Stimulated activated naive CD8-positive, alpha-beta T cell treated with anti-CD3 and anti-CD28 coated beads, Interleukin-15, Interleukin-2, amounts not matched to agents 100 U/mL and 50 U/mL, for 24 hours (primary cell): ENCODE measurements at places on chromosomes 7 and 10.

GRCh38 chr7:23956772-23957576 lies 247.0 kb downstream of the STK31 start:
- no peak for DNase-seq

- no peak for DNase-seq
These were observed 882 bp downstream of the IRF5 start for GRCh38 chr7:128938544-128939074.

GRCh38 chr10:112775892-112776674 lies 174.0 kb upstream of the TCF7L2 start:
- no peak for DNase-seq

- peak; percentile 19 for DNase-seq
These were observed 526 bp downstream of the CH25H start for GRCh38 chr10:89206402-89207180.

GRCh38 chr7:135774284-135774683 lies 25.7 kb upstream of the FAM180A start:
- no peak for DNase-seq

GRCh38 chr10:85580585-85580984 lies 786.0 kb downstream of the GRID1 start:
- DNase-seq, result no peak

GRCh38 chr10:11863353-11864109 lies 40.4 kb downstream of the PROSER2 start:
- DNase-seq, result peak; percentile 53

DNA sequence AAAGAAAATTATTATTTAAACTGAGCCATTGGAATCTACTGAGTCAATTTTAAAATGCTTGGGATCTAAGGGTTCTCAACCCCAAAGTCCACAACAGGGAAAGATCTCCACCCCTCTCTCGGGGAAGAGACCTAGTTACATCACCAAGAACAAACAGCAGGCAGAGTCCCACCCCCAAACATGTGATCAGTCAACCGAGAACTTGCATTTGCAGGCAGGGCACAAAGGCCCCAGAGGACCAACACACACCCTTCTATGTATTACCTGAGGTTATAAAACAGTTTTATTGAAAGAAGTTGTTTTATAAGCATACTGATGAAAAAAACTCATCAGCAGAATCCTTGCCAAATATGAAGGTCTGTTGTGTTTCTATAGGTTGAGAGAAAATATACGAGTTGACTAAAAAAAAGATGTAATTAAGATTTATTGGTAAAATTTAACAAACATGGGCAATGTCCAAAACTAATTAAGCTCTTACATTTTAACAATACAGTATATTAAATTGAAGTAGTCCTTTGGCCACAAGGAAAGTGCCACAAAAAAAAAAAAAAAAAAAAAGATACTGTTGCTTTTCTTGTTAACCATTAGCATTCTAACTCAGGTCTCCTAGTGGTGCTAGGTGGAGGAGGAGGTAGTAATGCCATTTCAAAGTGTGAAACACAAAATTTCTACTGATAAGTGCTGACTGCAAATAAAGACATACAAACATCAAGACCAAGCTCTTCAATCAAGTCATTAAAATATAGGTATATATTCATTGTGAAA lies 975 bp upstream of the USP54 start:
- peak; percentile 9 for DNase-seq

DNA sequence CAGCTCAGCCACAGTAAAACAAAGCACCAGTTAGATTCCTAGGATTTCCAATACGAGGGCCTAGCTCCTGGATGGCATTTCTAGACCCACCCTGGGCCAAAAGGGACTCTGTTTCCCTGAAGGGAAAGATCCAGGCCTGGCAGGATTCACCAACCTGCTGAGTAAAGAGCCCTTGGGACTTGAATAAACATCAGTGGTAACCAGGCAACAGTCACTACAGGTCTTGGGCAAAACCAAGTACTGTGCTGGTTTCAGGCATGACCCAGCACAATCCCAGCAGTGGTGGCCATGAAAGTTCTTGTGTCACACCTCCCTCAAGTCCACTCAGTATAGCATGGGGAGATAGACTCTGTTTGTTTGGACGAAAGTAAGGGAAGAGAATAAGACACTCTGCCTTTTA lies 31.0 kb upstream of the STARD3NL start:
- no peak for DNase-seq

DNA sequence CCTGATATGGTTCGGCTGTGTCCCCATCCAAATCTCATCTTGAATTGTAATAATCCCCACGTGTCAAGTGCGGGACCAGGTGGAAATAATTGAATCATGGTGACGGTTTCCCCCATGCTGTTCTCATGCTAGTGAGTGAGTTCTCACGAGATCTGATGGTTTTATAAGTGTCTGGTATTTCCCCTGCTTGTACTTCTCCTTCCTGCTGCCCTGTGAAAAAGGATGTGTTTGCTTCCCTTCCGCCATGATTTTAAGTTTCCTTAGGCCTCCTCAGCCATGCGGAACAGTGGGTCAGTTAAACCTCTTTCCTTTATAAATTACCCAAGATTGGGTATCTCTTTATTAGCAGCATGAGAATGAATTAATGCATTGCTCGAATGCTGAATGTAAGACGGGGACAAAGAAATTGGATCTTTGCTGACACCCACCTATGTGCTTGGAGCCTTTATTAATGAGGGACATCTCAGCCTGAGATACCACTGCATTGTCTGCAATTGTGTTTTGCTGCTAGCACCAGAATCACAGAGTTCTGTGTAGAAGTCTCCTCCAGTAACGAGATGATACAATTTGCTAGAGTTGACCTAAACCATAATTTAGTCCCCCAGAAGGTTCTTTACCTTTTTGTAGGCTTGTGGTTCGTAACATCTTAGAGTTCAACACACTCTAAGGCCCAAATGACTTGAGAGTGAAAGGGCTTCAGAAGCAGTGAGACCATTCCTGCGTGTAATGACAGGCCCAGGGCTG lies 28.6 kb downstream of the SLC35B4 start:
- no peak for DNase-seq

GRCh38 chr10:26843736-26844135 lies 17.0 kb downstream of the ABI1 start:
- no peak for DNase-seq

- no peak for DNase-seq
These were observed 5.1 kb downstream of the ING3 start for GRCh38 chr7:120955577-120956149.

DNA sequence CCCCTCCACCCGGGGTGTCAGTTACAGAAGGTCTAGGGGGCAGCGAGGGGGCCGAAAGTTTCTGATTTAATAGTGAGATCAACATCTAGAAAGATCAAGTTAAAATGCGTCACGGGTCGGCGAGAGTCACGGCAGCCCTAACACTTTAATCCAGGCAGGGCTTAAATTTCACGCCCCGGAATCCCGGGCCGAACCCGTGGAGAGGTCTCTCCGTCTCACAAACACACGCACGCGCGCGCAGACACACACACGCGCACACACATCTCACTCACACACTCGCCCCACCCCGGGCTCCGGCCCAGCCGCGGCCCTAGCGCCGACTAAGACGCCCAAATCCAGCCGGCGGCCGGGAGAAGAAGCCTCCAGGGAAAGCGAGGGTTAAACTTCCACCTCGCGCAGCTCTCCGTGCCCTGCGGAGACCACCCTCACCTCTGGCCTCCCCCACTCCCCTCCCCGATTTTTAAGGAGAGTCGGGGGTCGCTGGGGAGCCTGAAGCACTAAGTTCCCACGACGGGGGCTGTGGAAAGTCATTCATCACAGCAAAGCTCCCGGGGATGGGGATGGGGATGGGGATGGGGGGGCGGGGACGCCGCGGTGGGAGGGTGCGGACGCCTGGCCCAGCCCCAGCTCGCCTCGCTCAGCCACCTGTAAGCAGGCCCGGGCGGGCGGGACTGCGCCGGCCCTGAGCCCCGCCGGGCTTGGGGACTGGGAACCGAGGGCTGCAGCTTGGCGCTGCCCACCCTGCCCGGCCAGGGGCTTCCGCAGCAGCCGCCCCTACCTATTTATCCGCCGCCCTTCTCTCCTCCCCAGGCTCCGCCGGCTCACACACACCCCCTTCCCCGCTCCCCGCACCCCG lies 1.6 kb downstream of the PDGFA start:
- DNase-seq, result peak; percentile 31

- no peak for DNase-seq
These were observed 4.0 kb upstream of the ADIRF start for GRCh38 chr10:86964061-86964846.

- DNase-seq, result no peak
These were observed 67.1 kb downstream of the C10orf120 start for GRCh38 chr10:122632576-122632975.
